ENCODE measurements at places on chromosomes 5 and 9. TPM values are rescaled to one million over a fixed set of nuclear protein-coding genes. Genes with fewer than 3 reads are reported as not detected.

The SQSTM1 gene
- 881 TPM for total RNA-seq

The FAM163B gene
- not detected for total RNA-seq

DNA sequence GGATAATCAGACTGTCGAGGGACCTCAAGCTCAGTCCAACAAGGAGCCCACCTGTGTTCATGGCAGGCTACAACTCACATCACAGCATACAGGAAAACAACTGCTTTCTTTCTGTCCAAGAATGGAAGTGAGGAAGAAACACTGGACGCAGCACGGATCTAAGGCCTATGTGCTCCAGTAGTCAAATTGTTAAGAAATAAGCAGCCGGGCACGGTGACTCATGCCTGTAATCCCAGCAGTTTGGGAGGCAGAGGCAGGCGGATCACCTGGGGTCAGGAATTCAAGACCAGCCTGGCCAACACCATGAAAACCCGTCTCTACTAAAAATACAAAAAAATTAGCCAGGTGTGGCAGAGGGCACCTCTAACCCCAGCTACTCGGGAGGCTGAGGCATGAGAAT is 427.8 kb downstream of the BNC2 start:
- peak; percentile 82 for DNase-seq

- DNase-seq = no peak
Measured at GRCh38 chr5:9425710-9426109, 120.2 kb downstream of the SEMA5A start.

DNA sequence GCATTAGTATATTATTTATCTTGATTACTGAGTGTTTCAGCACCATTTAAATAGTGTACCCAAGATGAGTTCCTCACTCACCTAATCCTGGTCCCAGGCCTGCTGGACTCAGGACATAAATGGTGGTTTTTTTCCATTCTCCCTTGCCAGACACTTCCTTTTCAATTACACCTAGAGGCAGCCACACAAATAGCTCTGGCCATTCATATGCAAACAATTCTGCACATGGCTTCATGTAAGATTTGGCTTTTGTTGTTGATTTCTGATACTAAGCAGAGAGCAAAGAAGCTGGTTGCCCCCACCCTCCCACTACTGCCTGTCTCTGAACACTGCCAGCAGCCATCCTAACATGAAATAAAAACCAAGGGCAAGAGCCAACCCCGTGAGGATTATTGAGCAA is 180.4 kb downstream of the SEMA5A start:
- DNase-seq = no peak

The ABCA1 gene
- 6.3 TPM for total RNA-seq

DNA sequence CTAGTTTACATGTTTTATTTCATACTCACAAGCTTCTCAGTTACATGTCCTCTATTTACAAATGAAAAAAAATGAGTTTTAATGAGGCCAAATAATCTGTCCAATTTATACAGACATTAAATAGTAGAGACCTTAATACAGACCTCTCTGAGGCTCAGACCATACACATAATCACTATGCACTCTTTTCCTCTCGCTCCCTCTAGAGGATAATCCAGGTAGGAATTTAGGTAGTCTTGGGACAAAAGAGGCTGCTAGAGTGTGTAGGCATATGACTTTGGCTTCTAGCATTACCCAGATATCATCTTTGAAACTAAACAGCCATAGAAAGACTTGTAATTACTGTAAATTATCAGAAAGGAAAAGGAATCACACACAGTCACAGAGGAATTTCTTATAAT is 444.7 kb downstream of the HINT1 start:
- DNase-seq = peak; percentile 63

DNA sequence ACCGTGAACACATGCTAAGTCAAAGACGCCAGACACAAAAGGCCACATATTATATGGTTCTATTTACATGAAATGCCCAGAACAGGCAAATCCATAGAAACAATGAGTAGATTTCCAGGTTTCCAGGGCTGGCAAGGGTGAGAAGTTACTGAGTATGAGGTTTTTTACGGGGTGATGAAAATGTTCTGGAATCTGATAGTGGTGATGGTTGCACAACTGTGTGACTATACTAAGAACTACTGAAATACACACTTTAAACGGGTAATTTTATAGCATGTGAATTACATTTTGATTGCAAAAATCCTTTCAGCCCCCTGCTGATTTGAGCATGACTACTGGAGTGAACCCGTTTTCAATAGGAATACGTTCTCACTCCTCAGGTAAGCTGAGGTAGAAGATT is 46.7 kb upstream of the TBC1D9B start:
- DNase-seq = no peak

GRCh38 chr5:172713113-172713808 is 57.7 kb downstream of the DUSP1 start:
- DNase-seq = no peak

DNA sequence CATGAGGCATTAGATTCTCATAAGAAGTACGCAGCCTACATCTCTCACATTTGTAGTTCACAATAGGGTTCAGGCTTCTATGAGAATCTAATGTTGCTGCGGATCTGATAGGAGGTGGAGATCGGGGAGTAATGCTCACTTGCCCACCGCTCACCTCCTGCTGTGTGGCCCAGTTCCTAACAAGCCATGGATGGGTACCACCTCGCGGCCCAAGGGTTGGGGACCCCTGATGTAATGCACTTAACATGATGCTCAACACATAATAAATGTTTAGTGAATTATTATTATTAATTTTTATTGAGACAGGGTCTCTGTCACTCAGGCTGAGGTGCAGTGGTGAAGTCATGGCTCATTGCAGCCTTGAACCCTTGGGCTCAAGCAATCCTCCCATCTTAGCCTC is 104.7 kb upstream of the IL7R start:
- DNase-seq = no peak

The LHX3 gene
- not detected for total RNA-seq

- no peak for DNase-seq
Measured at GRCh38 chr9:101572316-101572715, 22.5 kb downstream of the PPP3R2 start.

DNA sequence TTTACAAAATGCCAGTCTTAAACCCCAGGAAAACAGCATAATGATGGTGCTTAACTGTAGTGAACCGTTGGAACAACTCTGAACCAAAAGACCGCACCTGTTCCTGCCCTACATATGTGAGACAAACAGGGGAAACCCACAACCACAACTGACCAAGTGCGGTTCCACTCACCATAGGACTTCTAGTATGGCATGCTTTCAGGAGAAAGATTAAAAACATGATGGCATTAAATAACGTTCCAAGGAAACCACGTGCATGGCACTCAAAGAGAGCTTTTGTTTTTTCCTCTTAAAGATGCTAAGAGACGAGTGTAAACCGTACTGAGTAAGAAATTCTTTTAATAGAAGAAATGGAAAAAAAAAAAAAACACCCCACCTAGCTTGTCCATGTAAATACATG is 119.8 kb downstream of the SSBP2 start:
- no peak for DNase-seq

GRCh38 chr5:161498531-161498930 is 48.0 kb downstream of the GABRB2 start:
- DNase-seq = peak; percentile 8

DNA sequence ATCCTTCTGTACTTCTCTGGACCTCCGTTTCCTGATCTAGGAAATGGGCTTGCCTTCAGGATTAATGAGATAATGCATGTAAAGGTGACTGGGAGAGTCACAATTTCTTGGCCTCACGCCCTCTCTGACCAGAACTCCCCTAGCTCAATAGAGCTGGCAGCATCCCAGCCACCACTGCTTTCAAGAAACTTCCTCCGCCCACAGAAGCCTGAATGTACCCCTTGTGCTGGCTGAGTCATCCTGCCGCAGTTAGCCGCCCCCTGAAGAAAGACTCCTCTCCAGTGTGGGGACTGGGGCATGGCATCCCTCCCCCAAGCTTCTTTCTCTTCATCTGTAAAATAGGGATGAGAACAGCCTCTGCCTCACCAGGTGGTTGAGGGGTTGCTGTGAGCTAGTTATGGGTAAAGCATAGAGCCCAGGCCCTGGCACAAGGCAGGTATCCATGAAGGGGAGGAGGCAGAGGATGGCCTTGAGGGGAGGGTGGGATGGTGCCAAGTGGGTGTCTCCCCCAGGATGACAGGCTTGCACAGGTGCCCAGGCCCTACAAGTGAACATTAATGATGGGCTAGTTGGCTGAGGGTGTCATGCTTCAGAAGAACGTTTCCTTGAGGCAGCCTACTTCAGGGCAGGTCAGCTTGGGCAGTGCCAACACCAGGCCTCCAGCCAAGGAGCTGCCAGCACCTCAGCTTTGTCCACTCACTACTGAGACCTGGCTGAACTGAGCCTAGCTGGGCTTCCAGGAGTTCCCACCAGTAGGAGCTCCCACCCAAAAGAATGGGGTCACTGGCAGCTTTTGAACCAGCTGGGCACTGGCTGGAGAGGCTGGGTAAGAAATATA is 3.4 kb downstream of the PDLIM4 start:
- DNase-seq = peak; percentile 97

The CHSY3 gene
- total RNA-seq = 11.8 TPM

DNA sequence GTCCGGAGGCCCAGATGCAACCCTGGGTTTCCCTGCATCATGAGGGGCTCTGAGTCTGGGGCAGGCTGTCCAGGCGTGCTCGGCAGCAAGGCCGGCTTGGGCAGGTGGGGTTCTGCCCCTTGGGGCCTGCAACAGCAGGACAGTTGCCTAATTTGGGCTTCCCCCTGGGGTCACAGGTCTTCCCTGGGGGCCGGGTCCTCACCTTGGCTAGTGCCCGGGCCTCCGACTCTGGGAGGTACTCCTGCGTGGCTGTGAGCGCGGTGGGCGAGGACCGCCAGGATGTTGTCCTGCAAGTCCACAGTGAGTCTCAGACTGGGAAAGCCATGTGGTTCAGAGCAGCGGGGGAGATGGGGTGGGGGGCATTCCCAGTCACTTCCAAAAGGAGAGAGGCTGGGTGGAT is 82.1 kb upstream of the ASS1 start:
- DNase-seq = no peak

The NTNG2 gene
- total RNA-seq = 1.1 TPM

- peak; percentile 10 for DNase-seq
Measured at GRCh38 chr5:180212363-180213255, 3.6 kb upstream of the RASGEF1C start.

- DNase-seq = no peak
Measured at GRCh38 chr5:178751286-178751685, 20.8 kb upstream of the ZNF354A start.

DNA sequence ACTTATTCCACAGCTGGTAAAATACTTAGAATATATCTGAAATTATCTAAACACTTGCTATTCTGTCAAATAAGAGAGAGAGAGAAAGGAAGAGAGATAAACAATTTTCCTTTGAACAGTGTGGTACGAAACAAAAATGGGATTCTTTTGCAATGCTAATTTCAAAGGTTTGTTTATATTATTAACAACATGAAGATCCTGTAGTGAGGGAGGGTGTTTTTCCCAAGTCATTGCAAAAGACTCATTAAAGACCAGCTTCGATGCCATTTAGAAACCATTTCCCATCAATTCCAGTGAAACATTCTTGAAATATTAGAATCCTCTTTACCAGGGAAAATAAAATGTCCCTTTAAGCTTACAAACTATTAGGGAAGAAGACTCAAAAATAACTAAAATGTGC is 505.4 kb downstream of the SEMA5A start:
- DNase-seq = no peak

DNA sequence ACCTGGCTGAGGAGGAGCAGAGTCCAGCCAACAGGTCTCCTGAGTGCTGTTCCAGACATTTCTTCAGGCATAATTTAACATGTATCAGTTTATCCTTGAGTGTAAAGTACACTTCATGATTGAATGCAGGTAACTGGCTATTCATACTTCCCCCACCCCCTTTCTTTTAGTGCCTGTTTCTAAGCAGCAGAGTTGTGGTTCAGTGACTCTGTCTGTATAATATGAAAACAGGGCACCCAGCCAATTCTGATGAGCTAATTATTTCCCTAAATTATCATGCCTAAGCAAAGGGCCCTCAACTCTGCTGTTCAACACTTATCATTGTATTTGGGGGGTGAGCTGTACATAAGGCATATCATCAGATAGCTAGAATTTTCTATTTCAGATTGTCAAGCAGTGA is 51.9 kb upstream of the ZSWIM6 start:
- DNase-seq = peak; percentile 82

DNA sequence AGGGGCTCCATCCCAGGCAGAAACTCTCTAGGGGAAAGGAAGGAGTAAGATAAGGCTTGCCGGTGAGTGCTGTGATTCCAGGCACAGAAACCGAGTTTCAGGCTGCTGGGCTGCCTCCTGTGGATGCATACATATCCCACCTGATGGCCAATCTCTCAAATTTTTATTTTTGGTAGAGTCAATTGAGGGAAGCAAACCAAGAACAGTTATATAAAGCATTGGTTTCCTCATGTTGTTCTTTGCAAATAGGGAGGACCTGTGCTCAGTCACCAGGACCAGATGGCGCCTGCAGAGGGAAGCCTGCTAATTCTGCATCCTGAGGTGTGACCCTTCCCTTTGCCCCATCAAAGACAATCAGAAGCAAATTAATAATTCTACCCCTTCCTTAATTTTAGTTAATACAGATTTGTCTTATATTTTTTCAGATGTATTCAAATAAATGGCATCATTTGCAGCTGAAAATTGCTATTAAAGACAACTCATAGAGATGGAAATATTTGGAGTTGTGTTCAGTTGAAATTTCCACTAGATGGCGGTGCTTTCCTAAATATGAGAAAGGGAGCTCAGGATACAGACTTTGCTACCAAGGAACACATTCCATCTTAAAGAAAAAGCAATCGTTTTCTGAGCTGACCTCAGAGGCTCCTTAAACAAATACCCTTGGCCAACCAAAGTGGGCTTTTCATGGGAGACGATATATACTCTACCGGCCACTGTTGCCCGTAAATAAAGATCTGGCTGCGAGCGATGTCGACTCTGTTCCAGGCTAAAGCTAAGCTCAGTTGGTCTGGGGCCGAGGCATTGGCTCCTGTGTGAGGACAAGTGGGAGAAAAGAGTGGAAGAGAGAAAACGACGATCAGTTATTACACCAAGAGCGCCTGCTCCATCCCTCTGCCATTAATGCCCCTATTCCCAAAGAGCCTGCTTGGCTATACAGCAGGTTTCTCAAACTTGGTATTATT is 225.7 kb upstream of the KLF9 start:
- peak; percentile 49 for DNase-seq

DNA sequence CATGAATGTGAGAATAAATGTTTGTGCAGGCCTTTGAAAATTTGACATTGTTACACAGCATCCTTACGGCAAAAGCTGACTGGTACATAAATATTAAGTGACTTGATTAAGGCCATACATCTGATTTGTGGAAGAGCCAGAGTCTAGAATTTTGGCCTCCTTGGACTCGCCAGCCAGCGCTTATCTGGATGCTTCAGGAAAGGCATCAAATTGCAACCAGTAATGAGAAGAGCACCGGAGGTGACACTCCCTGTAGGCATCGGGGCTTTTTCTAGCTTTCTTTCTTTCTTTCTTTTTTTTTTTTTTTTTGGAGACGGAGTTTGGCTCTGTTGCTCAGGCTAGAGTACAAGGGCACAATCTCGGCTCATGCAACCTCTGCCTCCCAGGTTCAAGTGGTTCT is 13.2 kb upstream of the IER5L start:
- DNase-seq = no peak

- DNase-seq = no peak
Measured at GRCh38 chr9:3528451-3528850, 2.6 kb upstream of the RFX3 start.

The PITX1 gene
- total RNA-seq = 38.6 TPM

GRCh38 chr5:168114444-168115017 is 176.9 kb upstream of the WWC1 start:
- peak; percentile 67 for DNase-seq

- no peak for DNase-seq
Measured at GRCh38 chr9:134141906-134142305, 6.0 kb downstream of the WDR5 start.

- no peak for DNase-seq
Measured at GRCh38 chr9:114735704-114736103, 53.7 kb upstream of the TEX48 start.

Measured in HT1080 (cell line).